ENCODE measurements at places on chromosomes 6 and 20.

DNA sequence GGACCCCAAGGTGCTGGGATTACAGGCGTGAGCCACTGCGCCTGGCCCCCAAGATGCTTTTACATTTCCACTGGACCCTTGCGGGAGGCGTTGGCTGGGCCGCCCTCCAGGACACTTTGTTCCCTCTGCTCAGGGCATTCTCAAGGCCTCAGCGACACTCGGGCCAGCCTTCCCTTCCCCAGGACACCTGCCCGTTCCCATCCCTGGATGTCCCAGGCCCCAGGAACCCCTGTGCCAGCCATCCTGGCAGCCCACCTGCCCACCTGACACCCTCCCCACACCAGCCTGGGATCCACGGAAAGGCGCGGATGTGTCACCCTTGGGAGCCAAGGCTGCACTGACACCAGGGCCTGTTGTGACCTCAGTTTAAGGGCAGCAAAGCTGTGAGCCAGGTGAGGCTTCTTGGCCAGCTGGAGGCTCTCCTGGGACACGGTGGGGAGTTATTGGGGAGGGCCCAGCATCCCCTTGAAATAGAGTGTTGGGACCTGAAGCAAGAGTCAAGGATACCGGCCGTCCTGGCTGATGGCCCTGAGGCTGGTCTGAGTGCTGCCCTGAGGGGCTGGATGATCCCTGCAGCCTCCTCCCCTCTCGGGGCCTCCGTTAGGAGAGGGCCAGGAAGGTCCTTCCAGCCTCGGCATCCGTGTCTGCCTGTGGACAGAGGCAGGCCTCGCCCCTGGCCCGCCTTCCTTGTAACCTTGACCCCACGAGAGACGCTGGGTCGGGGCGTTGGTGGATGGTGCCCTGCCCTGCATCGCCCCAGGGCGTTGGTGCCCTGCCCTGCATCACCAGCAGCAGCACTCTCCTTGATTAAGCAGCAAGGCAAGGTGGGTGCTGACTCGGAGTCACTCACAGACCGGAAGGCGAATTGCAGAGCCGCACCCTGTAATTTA lies 84.2 kb upstream of the BHLHE23 start:
- no peak for DNase-seq

GRCh38 chr6:131292145-131292938 lies 157.1 kb downstream of the AKAP7 start:
- no peak for DNase-seq

GRCh38 chr20:10454151-10454750 lies 19.1 kb downstream of the SLX4IP start:
- no peak for DNase-seq

GRCh38 chr6:126040826-126041225 lies 54.5 kb downstream of the TRMT11 start:
- no peak for DNase-seq

- no peak for DNase-seq
Observed at GRCh38 chr20:11235058-11235457, 561.3 kb upstream of the JAG1 start.

- DNase-seq: no peak
Observed at GRCh38 chr6:150450918-150451317, 82.1 kb downstream of the IYD start.

DNA sequence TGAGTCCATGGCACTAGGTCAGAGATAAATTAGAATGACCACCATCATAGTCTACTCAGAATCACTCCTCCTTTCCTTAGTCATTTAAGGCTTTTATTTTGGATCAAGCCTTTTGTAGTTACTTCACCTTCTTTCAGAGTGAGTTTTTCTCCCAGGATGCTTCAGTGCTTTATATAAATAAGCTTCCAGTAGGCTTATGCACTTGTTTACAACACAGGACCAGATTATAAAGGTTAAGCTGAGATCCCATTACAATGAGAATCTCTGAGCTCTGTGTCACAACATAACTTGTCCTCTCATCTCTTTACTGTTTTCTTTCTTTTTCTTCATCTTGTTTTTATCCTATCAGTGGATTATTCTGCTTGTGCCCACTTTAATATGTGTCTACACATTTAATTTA lies 47.9 kb downstream of the CEP57L1 start:
- no peak for DNase-seq

- no peak for DNase-seq
Observed at GRCh38 chr20:53859684-53860083, 210.7 kb downstream of the BCAS1 start.

GRCh38 chr20:38579921-38580320 lies 1.1 kb upstream of the ADIG start:
- DNase-seq: no peak

DNA sequence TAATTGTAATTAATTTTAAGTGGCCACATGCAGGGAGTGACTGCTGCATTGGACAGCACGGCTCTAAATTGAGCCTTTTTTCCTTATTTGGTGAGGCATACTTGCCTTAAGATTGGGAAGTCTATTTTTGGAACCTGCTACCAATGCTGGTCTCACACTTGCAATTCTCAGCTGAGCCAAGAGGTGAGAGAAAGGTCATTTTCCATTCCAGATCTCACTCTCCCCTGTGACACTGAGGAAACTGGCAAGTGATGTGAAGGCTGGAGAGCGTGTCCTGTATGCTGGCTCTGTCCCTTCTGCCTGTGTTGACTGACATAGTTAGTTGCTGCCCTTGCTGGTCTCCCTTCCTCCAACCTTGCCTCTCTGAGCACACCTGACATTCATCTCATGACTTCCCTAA lies 735 bp upstream of the MOG start:
- DNase-seq: no peak

GRCh38 chr20:21099751-21100577 lies 6.2 kb downstream of the LINC00237 start:
- DNase-seq: peak; percentile 16

GRCh38 chr6:39725632-39725997 lies 407 bp upstream of the KIF6 start:
- DNase-seq: no peak

- DNase-seq: no peak
Observed at GRCh38 chr6:41097467-41098090, 24.8 kb downstream of the NFYA start.

- no peak for DNase-seq
Observed at GRCh38 chr6:30612687-30613248, 4.3 kb downstream of the PPP1R10 start.

DNA sequence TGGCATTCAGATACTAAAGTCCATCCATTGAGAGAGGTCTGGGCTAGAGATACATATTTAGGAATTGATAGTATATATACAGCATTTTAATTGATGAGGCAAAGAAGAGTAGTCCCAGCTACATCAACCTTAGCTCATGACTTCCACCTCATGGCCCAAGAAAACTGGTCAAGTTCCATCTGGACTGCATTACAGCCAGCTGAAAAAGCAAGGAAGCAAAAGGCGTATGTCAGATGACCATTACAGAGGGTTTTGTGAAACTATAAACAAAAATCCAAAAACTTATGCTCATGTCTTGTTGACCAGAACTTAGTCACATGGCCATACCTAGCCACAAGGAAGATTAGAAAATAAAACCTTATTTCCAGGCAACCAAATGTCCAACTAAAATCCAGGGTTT lies 46.8 kb upstream of the RNF146 start:
- DNase-seq: no peak

DNA sequence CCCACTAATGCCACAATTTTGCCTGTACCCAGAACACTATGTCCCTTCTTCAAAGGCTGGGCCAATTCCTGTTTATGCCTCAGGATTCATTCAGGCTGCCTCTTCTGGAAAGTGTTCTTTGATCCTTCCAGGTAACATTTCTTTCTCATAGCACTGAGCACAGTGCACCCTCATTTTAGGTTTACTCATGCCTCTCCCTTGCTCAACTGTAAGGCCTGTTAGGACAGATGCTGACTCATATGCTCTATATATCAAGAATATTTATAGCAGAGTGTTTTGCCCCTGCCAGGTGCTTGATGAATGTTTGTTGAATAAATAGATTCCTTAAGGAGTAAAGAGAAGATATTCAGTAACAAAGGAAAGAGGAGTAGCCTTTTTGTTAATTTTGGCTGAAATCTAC lies 263.9 kb downstream of the PHF3 start:
- DNase-seq: no peak

- no peak for DNase-seq
Observed at GRCh38 chr20:60529149-60529548, 570.9 kb downstream of the CDH26 start.

- DNase-seq: no peak
Observed at GRCh38 chr6:17905611-17906592, 81.5 kb downstream of the KIF13A start.

DNA sequence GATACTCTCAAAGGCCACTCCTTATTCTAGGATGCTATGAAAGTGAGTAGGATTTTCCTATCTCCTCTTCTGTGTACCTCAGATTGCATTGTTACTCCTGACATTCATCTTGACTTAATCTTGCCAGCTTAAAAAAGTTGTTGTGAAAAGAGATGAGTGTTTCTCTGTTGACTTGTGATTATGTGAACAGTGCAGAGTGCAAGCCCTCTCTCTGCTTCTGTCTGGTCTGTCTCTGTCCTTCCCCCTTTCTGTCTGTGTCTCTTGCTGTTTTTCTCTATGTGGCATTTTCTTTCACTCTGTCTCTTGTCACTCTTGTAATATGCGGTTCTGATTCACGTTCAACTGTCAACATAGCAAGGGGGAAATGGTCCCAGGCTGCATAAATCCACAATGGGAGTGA lies 306.6 kb downstream of the FARS2 start:
- DNase-seq: no peak

DNA sequence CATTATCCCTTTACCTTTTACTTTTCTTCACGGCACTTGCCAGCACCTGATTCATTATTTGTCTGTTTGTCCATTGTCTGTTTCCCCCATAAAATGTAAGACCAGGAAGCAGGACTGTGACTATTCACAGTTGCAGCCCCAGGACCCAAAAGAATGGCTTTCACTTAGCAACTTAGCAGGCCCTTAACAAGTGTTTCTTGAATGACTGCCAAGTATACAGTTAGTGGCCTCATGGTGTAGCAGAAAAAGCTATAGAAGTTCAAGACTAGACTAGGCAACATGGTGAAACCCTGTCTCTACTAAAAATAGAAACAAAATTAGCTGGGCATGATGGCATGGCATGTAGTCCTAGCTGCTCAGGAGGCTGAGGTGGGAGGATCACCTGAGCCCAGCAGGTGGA lies 4.3 kb downstream of the SLC26A8 start:
- no peak for DNase-seq

- no peak for DNase-seq
Observed at GRCh38 chr6:155628306-155628705, 172.7 kb upstream of the NOX3 start.

DNA sequence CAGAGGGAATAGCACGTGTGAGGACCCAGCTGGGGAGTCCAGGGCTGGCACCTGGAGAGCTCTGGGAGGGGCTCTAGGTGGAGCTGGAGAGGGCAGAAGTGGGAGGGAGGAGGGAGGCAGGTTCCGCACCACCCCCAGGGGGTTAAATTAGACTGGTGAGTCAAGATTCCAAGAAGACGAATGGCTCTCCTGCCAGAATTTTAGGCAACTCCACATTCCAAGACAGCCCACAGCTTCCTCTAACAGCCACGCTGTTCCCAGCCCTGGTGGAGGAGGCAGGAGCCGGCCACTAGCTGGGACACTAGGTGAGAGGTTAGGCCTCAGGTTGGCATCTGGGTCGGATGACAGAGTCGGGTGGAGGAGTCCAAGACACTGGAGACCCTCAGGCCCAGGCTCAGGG lies 60.2 kb downstream of the TFAP2C start:
- no peak for DNase-seq

DNA sequence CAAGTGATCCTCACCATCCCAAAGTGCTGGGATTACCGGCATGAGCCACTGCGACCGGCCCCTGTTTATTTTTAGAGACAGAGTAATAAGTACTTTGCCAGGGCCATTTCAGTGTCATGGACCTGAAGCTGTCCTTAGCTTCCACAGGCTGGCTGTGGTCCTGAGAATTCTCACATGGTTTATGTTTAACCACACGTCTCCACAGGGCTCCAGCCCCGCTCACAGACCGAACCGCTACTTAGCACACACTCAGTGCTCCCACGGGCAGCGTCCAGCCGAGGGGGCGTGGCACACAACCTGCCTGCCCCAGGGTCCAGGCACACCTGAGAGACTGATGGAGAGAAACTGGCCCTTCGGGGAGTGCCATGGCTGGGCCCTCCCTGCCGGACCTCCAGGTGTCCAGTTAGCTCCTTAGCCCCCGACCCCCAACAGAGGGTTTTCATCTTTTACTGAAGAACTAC lies 11.7 kb downstream of the ACSS1 start:
- no peak for DNase-seq

- DNase-seq: no peak
Observed at GRCh38 chr6:122322824-122323223, 76.6 kb upstream of the HSF2 start.

DNA sequence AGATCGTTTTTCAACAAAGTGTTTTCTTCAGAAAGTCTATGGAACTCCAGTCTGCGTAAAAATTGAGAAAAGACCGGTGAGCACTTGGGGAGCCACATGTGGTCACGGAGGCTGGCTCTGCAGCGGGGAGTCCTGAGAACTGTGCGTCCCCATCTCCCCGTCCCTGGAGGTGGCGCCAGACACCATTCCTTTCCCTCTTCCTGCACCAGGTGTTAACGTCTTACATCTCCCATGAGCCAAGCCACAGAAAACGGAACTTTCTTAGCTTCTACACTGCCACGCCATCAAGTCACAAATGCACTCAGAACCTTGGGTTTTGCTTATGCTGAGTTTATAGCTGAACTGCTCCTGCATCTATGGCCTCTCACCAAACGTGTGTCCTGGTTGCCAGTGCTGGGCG lies 62.6 kb downstream of the GINS1 start:
- no peak for DNase-seq

DNA sequence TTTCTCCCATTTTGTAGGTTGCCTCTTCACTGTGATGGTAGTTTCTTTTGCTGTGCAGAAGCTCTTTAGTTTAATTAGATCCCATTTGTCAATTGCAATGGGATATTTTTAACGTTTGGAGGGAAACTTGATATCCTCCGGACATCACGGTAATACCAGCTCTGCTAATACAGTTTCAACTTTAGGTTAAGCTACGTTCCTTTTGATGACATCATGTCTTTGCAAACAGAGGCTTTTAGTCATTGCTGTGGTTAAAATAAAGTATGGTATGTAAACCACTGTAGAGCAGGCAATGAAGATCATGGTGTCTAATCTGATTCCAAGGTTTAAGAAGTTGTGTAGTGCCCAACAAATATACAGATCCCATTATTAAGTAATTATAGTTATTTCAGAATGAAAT lies 168.0 kb upstream of the CHD6 start:
- DNase-seq: no peak

DNA sequence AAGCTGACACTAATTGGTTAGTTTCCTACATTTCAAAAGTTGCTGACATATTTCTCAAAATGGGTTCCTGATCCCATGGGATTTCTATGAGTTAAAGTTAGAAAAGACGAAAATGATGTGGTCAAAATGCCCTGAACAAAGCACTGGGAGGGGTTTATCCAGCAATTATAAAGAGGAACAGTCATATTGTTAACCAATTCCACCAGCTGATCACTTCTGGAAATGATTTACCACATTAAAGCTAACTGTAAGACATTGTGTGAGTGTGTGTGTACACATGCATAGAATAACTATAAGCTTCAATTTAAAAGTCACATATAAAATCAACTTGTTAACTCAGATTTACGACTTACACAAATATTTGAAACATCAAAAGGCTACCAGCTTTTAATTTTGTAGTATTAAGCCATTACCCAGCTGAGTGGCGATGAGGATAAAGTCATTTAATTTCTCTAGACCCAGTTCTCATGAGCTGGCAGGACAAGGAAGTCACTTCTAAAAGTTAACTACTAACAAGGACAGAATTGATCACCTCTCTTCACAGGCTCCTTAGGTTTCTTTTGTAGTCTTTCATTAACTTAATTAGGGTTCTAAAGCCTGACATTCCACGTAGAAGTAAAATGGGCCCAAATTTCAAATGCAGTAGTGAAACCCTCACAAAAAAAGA lies 40.4 kb downstream of the MAN1A1 start:
- no peak for DNase-seq

GRCh38 chr6:122631571-122632249 lies 21.5 kb downstream of the PKIB start:
- no peak for DNase-seq
